Mesenchymal stem cell (in vitro differentiated cells and primary cell): ENCODE measurements at places on chromosomes 12 and 14.

DNA sequence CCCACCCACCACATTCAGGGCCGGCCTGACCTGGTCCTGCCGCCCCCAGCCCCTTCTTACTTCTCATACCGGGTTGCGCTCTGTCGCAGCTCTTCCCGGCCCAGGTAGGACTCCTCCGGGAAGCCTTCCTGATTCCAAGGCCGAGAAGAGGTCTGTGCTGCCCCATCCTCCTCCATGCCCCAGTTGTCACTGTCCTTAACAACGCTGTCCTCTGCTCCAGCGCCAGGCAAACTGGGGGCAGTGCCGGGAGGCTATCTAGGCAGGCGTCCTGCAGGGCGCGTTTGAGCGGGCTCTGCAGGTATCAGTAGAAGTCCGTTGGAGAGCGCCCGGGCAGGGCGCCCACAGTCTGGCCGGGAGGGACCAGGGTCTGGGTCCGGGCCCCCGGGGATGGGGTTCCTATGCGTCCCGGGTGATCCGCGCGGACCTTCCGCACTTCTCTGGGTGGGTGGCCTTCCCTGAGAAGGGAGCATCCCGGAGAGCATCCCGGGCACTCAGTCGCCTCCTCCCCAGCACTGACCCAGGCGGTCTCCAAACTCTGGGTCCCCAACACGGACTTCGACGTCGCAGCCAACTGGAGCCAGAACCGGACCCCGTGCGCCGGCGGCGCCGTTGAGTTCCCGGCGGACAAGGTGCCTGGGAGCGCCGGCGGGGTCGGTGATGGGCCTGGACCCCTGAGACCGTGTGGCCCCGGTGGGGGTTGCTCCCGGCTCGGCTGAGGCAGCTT is 900 bp downstream of the AMN start:
- DNase-seq: no peak

DNA sequence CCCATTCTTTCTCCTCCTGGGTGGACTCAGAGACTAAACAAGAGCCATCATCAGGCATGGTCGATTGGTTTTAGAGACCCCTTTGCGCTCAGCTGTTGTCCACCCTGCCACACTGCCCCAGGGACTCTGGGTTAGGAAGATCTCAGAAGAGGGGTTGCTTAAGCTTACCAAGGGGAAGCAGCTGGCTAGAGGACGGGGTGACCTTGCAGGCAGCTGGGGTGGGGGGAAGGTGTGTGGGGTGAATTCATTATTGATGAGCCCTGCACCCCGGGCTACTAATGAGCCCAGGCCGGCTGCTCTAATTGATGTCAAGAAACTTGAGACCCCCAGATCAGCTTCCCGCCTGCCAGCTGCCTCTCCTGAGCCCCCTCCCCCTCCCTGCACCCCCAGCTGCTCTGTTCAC is 8.7 kb upstream of the ZNF385A start:
- no peak for DNase-seq

DNA sequence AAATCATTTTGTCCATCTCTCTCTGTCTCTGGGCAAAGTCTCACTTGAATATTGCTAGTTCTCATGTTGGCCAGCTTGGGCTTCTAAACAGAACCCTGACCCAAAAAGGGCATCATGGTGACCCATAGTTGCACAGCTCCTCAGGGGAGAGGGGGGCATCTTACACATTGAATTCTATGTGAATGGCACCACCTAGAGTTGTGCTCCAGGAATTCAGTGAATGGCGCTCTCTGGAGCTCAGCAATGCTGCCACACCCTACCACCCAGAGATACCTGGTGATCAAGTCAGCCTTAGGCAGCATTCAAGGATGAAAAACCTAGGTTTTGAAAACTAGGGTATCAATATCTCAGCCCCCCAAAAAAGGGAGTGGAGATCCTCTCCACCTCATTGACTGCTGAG is 50.6 kb downstream of the SMUG1 start:
- no peak for DNase-seq

- peak; percentile 38 for DNase-seq
Observed at GRCh38 chr12:118302053-118302452, 70.7 kb downstream of the TAOK3 start.

- DNase-seq: peak; percentile 46
Observed at GRCh38 chr14:34324363-34324795, 137.7 kb downstream of the SPTSSA start.

DNA sequence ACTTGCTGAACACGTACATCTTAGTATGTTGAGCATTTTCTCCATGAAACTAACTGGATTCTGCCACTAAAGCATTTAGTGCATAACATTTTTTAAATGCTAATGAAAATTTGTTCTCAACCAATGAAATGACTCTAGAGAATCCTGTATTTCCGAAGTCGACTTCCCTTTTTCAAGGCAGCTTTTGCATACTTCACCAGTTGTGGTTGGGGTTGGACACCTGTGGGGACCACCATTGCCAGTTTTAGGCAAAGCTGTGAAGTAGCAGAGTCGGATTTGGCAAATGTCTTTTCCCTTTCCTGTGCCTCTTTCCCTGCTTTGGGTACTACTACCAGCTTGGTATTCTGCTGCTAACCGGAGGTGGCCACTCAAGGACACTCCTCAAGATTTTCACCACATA is 349.2 kb downstream of the BCAT1 start:
- no peak for DNase-seq

DNA sequence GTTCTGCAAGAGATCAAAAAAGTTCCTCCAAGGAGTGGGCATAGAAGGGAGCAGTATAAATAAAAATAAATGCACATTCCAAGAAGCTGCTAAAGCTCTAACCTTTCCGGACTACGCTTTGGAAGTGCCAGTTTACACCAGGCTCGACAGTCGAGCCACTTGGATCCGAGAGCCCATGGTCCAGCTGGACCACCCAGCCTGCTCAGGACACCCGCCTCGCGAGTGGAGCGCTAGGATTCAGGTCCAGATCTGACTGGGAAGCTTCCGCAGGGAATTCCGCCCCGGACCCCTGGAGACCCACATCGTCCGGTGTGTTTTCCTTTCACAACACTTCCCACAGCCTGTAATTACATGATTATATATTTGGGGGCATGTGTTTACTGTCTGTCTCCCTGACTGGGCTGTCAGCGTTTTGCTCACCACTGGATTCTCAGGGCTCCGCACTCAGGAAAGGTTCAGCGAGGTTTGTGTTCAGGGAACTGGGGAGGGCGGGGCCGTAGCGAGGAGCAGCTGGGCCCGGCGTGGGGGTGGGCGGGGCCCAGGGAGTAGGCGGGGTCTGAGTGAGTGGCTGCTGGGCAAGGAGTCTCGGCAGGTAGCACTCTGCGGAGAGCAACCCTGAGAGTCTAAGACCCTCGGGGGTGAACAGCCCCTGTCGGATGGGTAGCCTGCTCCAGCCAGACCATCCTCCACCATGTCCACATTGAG is 52.3 kb upstream of the TMEM263 start:
- DNase-seq: peak; percentile 67

GRCh38 chr12:29149691-29150281 is 708 bp downstream of the FAR2 start:
- DNase-seq: no peak

- DNase-seq: peak; percentile 87
Observed at GRCh38 chr12:121958541-121959240, 40.3 kb downstream of the CFAP251 start.

DNA sequence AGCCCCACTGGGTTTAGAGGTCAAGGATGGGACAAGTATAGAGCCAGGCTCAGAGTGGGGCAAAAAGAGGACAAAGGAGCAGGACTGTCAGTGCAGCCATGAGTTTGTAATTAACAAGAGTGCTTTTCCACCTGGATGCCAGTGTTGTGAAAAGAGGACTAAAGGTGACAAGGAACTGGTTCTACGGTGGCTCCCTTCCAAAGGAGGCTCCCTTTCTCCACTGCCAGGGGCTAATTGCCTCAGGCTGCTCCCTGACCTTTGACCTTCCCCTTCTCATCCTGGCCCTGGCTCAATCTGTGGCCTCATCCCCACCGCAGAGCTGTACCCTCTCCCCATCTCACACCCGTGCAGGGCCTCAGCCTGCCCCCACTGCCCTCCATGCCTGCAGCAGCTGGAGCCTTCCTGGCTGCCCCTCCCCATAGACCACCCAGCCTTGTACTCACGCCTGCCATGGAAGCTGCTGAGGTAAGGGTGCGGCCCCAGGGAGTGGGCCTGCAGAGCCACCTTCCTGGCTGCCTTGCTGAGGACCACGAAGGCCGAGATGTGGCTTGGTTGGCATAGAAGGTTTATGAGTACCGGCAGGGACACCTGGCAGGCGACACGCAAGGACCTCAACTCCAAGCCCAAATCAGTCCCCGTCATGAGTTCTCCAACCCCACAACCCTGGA is 24.8 kb upstream of the FKBP4 start:
- DNase-seq: no peak

- no peak for DNase-seq
Observed at GRCh38 chr14:32329690-32330285, 690 bp downstream of the AKAP6 start.

DNA sequence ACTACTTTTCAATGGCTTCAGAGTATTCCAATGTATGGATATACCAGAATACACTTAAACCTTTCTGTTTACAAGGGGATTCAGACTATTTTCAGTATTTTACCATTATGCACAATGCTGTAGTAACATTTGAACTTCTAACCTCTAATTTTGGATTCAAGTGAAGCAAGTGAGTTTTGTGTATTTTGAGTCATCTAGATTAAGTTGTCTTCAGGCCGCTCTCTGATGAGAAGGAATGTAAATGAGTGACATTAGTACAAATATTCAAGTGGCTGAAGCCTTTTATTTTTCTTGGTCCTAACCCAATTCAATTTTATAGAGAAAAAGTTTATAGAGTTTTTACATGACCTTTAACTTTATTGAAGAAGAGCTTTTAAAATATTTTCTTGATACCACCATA is 125.6 kb downstream of the PDE3A start:
- no peak for DNase-seq

GRCh38 chr12:6998715-6999451 is 19.4 kb downstream of the LPCAT3 start:
- DNase-seq: no peak

GRCh38 chr14:67512463-67513310 is 20.4 kb upstream of the PLEKHH1 start:
- no peak for DNase-seq

GRCh38 chr12:4649358-4649661 is 396 bp downstream of the NDUFA9 start:
- no peak for DNase-seq

GRCh38 chr14:64841121-64841651 is 38.5 kb downstream of the SPTB start:
- DNase-seq: peak; percentile 45
